ACHN (cell line): ENCODE measurements at places on chromosomes 16 and 17.

DNA sequence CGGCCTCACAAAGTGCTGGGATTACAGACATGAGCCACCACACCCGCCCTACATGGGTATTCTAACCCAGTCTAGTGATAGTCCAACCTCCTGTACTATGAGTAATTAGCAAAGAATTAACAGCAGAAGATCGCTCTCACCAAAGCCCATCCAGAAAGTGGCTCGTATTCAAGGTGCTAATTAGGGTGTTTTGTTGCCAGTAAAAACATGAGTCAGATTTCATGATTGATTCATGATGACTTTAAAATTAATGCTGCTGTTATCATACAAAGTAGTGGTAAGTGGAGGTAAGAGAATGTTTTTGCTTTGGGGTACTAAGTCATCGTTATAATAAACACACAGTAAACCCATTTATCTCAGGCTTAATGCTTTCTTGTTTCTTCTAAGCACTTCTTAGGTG, 428.8 kb downstream of the WWOX start:
- no peak for DNase-seq

DNA sequence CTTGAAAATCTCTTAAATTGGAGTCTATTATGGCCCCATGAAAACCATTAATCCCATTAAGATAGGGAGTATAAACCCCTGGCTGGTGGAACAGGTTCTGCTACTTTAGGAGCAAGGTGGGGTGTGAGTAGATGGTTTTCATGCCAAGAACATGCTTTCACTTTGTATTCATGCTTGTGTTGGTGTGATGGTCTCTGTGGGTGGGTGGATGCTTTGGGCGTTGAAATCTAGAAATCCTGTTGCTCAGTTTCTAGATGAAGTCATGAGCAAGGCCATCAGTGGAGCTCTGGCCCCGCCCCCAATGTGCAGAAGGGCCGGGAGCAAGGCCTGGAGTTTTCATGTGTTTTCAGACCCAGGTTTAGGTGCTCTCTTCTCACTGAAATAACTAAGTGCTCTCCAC, 20.1 kb downstream of the PLD6 start:
- DNase-seq = no peak

DNA sequence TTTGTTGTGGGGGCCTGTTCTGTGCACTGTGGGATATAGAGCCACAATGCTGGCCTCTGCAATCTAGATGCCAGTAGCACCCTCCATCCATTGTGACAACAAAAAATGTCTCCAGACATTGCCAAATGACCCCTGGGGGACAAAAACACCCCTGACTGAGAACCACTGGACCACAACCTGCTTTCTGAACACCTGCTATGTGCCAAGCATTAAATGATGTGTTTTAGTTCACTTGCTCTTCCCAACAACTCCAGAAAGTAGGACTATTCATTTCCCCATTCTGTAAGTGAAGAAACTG, 367.0 kb upstream of the ERCC4 start:
- no peak for DNase-seq

- no peak for DNase-seq
Measured at GRCh38 chr17:42879596-42879985, 21.0 kb upstream of the G6PC1 start.

- DNase-seq = no peak
Measured at GRCh38 chr17:13835151-13835550, 233.4 kb upstream of the HS3ST3A1 start.

GRCh38 chr16:48384520-48385252, 527 bp downstream of the SIAH1 start:
- DNase-seq = peak; percentile 71

DNA sequence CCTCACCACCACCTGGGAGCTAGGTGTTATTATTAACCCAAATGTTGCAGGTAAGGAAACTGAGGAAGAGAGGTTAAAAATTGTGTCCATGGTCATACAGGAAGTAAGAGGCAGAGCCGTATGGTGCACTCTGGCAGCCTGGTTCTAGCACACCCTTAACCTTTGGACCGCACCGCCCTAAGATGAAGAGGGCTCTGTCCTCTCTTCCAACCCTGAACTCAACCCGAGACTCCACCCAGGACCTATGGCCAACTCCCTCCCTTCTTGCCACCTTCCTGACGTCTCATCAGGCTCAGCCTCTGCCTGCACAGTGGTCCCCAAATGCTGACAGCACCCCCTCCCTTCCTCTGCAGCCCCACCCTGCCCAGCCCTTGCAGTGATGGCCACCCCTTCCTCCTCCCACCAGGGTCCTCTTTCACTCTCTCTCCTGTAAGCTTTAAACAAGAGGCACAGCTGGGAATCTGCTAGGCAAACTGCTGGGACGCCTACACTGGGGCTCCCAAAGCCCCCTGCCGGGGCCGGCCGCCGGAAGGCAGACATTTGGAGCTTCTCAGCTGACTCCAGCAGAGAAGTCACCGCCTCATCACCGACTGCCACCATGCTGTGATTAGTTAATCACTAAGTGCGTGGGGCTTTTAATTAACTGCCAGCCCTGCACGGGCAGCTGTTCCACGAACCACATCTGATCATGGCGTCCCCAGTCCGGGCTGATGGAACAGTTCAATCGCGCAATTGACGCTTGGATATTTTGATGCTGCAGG, 16.7 kb upstream of the C16orf78 start:
- DNase-seq = no peak
